Activated CD4-positive, CD25-positive, alpha-beta regulatory T cell treated with anti-CD3 and anti-CD28 coated beads, Interleukin-2, amount 50 U/mL, for 72 hours (primary cell): ENCODE measurements at places on chromosomes 6 and 20.

- DNase-seq = no peak
Observed at GRCh38 chr6:141041596-141042087, 1091.1 kb upstream of the GJE1 start.

- no peak for DNase-seq
Observed at GRCh38 chr6:53984581-53984980, 126.7 kb upstream of the MLIP start.

- no peak for DNase-seq
Observed at GRCh38 chr20:22863826-22864225, 171.3 kb upstream of the SSTR4 start.

DNA sequence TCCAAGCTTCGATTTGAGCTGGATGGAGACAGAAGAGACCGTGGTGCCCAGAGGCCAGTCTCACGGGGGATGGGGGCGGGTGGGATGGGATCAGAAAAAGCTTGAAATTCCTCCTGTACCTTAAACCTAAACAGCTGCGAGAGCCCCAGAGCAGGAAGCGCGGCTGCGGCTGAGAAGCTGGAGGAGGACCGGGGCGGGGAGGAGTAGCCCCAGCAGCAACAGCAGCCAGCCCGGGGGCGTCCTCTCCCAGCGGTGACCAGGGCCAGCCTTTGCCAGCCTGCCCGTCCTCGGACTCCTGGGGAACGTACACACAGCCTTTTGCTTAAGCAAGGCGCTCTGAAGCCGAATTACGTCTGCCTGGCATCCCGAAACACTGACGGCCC is 17.4 kb upstream of the PRDM13 start:
- no peak for DNase-seq

GRCh38 chr20:63968928-63969760 is 586 bp downstream of the ZNF512B start:
- peak; percentile 49 for DNase-seq

GRCh38 chr6:35318196-35319171 is 20.9 kb downstream of the DEF6 start:
- no peak for DNase-seq

- no peak for DNase-seq
Observed at GRCh38 chr6:18792866-18793265, 405.7 kb downstream of the RNF144B start.

- no peak for DNase-seq
Observed at GRCh38 chr6:131946404-131946991, 4.7 kb downstream of the CCN2 start.
